ENCODE measurements at places on chromosomes 16 and 17.
A peak's percentile ranks its signal among the peaks of the same experiment; 100 is the strongest.

- no peak for DNase-seq
These were observed 10.0 kb downstream of the CMC2 start for GRCh38 chr16:80996688-80997138.

GRCh38 chr17:76077584-76078110 lies 1.3 kb upstream of the ZACN start:
- no peak for DNase-seq

DNA sequence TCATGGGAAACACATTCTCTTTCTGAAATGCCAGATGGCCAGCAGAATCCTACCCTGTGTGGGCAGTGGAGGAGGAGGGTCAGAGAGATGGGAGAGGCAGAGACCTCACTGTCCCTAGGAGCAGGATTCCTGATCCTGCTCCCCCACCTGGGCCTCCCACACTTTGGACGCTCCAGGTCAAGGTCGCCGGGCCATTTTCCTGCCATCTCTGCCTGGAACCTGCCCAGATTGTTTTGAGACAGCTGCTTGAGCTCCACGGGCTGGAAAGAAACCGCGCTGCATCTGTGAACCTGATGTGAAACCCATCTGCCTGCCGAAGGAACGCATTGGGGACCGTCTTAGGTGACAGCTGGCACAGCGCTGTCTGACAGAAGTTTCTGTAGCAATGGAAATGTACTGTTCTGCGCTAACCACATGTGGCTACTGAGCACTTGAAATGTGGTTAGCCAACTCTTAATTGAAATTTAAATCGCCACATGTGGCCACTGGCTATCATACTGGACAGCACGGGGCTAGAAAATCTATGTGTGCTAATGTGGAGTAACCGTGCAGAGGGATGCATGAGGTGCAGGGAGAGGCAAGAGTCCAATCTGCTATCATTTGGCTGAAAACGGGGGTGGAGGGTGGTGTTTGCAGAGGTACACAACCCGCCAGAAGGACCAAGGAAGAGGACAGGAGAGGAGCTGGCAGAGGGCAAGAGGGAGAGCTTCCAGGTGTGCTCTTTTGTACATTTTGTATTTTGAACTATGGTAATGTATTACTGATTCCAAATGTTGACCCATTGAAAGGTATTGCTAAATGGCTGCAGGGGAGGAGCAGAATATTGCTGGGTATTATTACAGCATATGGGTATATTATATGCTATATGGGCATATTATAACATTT lies 15.4 kb upstream of the NUBP1 start:
- DNase-seq, result no peak

DNA sequence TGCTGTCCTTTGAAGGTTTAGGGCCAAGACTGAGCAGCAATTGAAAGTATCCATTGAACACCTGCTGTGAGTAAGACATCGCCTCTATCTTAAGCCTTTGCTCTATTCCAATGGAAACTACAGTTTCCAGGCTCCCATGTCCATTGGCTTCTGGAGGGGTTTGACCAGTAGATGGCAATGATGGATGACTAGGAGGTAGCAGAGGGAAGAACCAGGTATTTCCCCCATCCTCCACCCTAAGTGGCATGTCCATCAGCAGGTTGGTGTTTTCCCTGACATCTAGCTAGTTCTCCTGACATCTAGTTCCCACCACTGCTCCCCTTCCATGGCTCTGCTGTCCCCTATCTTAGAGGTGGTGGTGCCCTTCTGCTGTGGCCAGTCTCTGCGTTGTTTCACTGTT lies 58.7 kb downstream of the CENPV start:
- no peak for DNase-seq

- peak; percentile 78 for DNase-seq
These were observed at the start of gene NLE1 for GRCh38 chr17:35141681-35142466. NLE1 (minus strand) TSS chr17:35142303; CDS start chr17:35142275, 28 bp downstream.

- DNase-seq, result no peak
These were observed 3.9 kb upstream of the SRCAP start for GRCh38 chr16:30694926-30695693.

DNA sequence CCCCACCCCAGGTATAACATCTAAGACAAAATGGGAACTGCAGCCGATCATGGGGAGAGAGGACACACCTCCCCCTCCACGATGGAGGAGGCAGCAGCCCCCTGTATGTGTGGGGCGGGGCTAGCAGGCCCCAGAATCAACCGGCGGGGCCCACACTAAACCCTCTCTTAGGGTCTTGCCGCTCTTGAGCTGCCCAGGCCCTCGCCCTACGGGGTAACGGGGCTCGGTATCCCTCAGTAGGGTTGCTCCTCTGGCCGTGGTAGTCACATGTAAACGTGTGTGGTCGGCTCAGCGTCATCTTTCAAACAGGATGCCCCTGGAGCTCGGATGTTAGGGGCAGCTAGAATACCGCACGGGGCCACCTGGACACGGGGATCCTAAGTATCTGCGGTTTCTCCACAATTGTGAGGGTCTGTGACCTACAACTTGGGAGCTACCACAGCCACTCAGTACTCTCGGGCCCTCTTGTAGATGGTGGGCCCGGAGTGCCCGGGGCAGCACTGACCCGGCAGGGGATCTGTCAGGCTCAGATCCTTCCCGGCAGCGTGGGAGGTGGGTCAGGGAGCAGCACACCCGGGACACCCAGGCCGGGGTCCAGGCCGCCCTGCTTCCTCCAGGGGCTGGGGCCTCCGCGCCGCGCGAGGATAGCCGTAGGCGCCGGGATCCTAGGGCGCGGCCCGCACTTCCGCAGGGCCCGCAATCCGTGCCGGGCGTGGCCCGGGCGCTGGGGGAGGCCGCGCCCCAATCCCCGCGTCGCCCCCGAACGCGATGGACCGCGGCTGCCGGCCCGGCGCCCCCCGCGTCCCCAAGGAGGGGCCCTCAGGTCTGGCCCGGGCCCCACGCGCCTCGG lies 781 bp downstream of the ARHGDIA start:
- DNase-seq, result no peak

- no peak for DNase-seq
These were observed 23.8 kb upstream of the KCNJ12 start for GRCh38 chr17:21352221-21352980.

- no peak for DNase-seq
These were observed 114.0 kb upstream of the ZFHX3 start for GRCh38 chr16:73161977-73162376.

DNA sequence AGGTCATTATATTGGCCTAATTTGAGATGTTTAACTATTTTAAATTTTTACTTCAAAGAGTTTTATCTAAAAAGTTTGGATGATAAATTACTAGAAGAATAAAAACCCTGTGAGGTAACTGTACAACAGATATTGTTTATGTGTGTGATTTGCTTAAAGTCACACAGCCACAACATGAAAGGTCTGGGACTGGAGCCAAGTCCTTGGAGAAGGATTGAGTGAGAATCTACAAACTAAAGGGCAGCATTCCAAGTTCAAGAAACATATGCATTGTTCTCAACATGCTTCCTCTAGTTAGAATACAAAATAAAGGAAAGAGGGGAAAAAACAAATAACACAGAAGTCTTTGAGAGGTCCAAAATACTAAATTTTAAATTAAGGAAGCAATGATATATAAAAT lies 131.5 kb upstream of the MON1B start:
- no peak for DNase-seq

DNA sequence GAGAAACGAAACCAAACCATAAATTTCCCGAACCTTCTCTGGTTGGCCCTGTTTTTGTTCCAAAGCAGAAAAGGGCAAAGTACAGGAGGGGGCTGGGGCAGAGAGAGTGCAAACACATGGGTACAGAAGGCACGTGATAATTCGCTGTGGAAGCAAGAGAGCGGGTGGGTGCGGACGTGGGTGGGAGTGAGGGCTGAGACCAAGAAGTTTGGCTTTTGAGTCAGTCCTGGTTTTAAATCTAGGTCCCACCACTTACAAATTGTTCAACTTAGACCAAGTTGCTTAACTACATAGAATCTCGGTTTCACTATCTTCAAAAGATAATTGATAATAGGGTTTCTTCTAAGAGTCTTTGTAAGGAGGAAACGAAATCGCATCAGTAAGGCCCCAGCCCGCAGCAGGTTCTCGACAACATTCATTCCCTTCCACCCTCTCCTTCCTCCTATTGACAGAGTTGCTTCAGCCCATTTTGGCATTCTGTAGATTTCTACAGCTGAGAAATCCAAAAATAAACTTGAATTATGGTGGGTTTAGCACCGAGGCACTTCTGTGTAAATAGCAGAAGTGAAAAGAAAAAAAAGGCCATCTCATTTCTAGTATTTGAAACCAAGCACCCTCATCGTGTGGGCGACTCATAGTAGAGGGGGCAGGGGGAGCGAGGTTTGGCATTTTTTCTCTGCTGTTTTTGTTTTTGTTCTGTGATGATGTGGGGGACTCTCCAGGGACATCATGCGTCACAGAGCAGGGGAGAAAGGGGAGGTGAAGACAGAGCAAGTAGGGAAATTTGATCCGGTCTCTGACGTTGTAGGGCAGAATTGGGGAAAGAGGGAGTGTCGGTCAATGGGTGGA lies 33.6 kb upstream of the CCR7 start:
- peak; percentile 91 for DNase-seq

DNA sequence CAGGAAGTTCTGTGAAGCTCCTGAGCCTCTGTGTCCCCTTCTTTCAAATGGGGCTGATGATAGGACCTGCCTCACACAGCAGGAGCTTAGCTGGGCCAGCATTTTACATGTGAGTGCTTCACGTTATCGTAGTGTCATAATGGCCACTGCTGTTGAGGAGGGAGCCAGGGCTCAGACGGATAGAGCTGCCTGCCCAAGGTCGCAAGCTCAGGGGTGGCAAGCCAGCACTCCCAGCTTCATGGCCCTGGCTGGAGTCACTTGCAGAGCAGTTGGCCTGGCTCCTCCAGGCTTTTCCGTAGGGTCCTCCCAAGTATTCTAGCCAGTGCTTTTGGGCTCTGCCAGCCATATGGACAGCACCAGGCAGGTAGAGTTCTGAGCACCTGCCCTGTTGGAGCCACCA lies 115.1 kb downstream of the SOCS1 start:
- no peak for DNase-seq

DNA sequence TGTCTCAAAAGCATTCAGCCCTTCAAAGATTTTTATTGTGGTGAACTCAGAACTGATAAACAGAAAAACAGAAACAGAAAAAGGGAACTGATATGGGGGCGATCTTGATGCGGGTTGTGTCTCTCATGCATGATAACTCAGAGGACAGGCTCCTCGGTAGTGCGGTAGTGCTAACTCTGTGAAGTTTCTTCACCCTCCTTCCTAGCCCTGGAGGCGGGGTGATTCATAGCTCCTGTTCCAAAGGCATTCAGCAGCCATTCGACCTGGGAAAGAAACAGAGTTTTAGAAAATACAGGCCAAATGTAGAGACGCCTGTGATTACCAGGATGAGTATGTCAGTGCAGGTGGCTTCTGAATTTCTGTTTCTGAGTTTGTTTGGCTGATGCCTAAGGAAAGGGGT lies 5.5 kb upstream of the MAF start:
- no peak for DNase-seq

DNA sequence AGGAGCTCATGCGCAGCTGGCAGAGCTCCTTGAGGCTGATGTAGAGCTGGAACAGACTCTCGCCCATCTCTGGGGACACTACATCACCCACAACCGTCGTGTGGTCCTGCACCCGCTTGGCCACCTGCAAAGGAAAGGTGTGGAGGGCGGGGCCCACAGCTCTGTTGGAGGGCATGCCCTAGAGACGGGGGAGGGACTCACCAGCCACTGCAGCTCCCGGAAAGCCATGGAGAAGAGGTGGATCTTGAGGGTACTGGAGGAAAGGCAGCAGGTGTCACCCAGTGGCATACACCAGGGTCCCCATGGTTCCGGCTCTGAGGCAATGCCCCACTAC lies 8.6 kb downstream of the UNC13D start:
- no peak for DNase-seq

- DNase-seq, result no peak
These were observed 39.3 kb downstream of the LIG3 start for GRCh38 chr17:35019386-35020179.

DNA sequence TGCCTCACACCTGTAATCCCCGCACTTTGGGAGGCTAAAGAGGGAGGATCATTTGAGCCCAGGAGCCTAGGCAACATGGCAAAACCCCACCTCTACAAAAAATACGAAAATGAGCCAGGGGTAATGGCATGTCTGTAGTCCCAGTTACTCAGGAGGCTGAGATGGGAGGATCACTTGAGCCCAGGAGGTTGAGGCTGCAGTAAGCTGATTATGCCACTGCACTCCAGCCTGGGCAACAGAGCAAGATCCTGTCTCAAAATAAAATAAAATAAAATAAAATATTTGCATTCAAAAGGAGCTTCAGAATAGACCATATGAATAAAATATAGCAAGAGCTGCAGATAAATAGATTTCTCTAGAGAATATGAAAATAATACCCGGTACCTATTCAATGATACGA lies 71.5 kb upstream of the ATF7IP2 start:
- no peak for DNase-seq

DNA sequence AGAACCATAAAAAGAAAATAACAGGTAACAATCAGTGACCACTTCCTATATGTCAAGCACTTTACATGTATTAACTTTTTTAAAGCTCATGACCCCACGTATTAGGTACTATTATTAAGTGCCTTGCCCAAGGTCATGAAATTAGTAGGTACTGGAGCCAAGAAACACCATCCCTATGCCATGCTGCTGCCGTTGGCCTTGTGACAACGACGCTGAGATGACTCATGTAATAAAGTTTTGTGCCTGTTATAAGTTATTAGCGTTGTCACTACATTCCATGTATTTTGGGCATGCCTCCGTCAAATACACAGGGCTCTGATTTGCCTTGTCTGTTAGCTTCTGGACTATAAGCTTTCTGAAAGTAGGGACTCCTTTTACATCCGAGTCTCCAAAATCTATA lies 1.4 kb downstream of the BBS2 start:
- no peak for DNase-seq

DNA sequence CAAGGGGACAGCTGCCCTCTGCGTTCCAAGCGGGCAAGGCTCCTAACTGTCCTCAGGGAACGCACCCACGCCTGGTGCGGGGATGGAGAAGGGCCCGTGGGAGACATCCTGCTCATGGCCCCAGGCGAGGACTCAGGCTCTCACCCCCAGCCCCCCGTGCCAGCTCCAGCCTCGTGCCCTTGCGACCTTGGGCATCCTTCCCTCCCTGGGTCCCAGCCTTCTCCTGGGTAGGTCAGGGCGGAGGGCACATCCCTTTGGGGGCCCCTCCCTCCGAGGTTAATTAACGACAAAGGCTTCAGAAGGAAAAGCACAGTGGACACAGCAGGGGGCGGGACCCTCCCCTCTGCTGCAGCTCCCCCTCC lies 3.0 kb downstream of the PGAP6 start:
- DNase-seq, result no peak

DNA sequence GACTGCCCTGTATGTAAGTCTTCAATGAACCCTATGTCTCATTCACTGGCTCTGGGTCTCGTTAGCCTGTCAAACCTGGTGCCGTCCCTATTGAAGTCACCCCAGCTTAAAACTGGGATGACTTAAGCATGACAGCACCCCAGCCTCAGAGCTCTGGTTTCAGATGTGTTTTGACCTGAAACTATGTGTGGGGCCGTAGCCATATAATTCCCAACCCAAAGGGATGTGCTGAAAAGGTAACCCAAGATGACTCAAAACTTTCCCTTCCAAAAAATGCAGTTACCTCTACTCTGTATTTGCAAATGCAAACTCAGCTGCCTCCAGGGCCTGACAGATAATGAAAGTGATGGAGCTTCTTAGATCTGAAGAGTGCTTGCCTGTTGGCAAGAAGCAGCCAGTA lies 478.3 kb upstream of the ERCC4 start:
- no peak for DNase-seq

- DNase-seq, result no peak
These were observed 59.7 kb downstream of the ABCC6 start for GRCh38 chr16:16163571-16163970.

- DNase-seq, result peak; percentile 77
These were observed 13.2 kb downstream of the SREBF1 start for GRCh38 chr17:17823433-17824118.

Measured in T-helper 2 cell (primary cell).